ENCODE measurements at places on chromosomes 7 and 10.

DNA sequence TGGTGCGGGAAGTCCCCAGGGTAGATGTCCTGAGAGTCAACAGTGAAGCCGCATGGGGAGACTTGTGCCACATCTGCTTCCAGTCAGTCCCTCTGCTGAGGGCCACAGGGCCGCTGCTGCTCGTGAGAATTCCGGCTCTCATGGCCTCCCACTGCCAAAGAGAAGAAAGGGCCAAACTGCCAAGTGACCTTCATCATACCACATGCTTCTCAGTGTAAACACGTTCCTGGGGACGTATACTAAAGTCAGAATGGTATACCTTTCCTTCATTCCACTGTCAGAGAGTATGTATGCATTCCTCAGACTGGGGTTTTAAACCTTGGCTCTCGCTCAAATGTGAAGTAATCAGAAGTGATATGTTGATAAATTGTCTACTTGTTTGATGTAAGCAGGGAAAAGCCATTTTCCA, 52.8 kb upstream of the SEC61G start:
- no peak for DNase-seq

DNA sequence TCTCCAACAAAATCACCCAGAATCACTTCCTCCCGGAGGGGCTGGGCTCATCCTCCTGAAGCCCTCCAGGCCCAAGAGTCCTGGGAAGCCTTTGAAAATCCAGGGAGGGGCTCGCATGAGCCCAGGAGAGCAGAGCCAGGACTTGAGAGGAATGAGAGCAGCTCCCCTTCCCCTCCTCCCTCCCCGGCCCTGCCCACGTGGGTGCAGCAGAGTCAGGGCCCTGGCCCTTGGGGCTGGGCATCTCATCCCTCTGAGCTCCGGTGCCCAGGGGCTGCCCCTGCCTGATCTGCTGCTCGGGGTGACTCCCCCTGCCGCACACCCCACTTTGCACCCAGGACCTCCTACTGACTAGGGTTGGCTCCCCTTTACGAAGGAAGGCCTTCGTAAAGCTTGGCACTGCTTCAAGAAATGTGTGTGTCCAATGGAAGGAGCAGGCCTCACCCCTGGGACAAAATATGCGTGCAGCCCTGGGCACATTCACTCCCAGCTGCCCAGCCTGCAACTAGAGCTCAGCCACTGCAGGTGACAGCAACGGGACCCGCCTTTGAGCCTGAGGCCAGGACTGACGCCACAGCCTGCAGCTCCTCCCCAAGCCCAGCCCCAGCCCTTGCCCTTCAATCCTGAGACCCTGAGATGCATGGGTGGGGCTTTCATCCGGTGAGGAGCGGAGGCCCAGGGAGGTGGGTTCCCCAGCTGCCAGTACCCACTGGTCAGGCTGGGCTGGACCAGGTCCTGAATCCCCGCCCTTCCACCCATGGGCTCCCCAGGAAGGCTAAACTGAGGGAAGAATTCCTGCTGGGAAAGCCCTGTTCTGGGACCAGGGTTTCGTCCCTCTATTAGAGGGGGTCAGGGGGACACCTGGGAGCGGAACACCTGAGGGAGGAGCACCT, 21.8 kb downstream of the PWWP2B start:
- peak; percentile 27 for DNase-seq

GRCh38 chr10:82680608-82681007, 805.6 kb downstream of the NRG3 start:
- no peak for DNase-seq

DNA sequence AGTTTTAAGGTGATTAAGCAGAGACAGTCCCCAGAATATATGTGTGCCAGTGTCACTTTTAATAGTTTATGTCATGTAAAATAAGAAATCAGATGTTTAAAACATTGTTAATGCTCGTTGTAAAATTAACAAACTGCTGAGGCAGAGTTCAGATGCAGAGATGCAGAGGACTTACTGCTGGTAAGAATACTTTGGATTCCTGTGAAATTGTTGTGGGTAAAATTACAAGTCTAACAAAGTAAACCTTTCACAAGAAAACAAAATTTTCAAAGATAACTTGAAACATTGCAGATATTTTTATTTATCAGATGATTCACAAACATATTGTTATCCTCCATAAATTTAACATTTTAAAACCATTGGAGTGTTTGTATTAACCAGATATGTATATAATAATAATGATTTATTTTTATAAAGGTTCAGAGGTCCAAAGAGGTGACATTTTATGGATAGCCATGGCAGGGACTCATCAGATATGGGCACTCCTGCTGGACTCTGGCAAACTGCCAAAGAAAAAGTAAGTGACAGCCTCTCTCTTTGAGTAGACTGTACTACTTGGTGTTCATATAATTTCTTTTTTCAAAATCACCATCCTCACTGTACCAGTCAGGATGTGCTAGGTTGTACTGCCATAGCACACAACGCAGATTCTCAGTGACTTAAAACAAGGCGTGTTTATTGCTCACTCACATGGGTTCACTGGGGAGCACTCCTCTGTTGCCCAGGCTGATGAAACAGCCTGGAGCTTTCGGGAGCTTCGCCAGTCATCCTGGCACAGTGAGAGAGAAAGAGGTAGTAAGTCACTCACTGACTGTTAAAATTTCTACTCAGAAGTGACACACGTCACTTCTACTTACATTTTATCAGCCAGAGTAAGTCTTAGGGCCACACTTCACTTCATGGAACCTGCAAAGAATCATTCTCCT, 43.5 kb downstream of the NHLRC2 start:
- DNase-seq, result peak; percentile 22

DNA sequence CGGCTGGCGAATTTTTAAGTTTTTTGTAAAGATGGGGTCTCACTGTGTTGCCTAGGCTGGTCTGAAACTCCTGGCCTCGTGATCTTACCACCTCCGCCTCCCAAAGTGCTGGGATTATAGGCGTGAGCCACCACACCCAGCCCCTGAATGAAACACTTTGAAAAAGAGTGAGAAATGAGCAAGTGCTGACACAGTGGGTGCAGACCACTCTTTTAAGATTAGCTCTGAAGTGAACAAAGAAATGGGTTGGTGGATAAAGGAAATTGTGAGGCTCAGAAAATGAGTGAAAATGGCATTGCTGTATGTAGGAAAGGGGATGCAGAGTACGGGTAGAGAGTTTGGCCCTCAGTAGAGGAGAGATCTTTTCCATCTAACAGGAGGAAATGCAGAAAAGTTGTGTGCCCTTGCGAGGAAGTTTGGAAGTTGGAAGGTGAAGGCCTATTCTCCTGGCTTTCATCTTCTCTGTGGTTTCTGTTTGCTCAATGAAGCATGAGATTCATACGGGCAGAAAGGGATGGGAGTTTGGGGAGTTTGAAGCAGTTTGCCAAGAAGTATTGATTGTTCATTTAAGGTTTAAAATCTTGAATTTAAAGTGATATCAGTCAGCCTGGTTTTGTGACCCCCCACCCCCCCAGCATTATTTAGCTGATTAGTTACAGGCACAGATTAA, 11.0 kb downstream of the MAPK8 start:
- DNase-seq, result no peak

GRCh38 chr7:34823650-34824258, 165.7 kb downstream of the NPSR1 start:
- DNase-seq, result peak; percentile 72

DNA sequence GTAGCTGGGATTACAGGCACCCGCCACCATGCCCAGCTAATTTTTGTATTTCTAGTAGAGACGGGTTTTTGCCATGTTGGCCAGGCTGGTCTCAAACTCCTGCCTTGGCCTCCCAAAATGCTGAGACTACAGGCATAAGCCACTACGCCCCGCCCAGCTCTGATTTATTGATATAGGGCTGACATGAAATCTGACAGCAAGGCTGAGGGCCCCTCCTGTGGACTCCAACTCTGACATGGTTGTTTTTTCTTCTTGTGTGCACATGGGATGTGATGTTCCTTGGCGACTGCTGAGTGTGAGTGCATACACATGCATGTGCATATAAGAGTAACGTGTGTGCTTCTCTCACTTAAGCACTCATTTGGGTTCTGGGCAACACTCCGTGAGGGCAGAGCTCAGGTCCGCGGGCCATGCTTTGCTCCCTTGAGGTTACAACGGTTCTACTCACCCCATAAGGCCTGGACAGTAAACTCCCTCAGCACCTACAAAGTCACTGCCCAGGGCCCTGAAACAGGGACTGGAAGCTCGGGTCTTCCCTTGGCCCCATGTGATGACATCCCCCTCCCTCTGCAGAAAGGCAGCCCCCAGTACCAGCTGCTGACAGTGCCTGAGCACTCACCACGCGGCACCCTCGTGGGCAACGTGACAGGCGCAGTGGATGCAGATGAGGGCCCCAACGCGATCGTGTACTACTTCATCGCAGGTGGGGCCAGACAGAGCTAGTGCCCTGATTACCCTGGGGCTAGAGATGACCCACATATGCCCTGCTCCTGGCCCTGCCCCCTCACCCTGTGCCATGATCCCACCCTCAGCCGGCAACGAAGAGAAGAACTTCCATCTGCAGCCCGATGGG, 33.6 kb upstream of the VSIR start:
- DNase-seq, result no peak

GRCh38 chr7:69564454-69565417, 33.5 kb upstream of the AUTS2 start:
- no peak for DNase-seq

GRCh38 chr7:44733708-44734481, 14.8 kb upstream of the ZMIZ2 start:
- peak; percentile 36 for DNase-seq

- peak; percentile 64 for DNase-seq
These were observed 650 bp downstream of the UBE2D1 start for GRCh38 chr10:58335306-58336005.

- DNase-seq, result no peak
These were observed 185.0 kb downstream of the STK31 start for GRCh38 chr7:23894892-23895569.

DNA sequence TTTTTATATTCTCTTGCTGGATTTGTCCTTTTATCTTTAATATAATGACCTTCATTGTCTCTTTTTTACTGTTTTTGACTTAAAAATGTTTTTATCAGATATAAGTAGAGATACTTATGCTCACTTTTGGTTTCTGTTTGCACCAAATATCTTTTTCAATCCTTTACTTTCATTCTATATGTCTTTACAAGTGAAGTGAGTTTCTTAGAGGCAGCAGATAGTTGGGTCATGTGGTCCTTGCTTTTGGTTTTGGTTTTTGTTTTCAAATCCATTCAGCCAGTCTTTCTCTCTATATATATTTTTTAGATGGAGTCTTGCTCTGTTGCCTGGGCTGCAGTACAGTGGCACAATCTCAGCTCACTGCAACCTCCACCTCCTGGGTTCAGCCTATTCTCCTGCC, 932.4 kb upstream of the LRRTM3 start:
- no peak for DNase-seq

DNA sequence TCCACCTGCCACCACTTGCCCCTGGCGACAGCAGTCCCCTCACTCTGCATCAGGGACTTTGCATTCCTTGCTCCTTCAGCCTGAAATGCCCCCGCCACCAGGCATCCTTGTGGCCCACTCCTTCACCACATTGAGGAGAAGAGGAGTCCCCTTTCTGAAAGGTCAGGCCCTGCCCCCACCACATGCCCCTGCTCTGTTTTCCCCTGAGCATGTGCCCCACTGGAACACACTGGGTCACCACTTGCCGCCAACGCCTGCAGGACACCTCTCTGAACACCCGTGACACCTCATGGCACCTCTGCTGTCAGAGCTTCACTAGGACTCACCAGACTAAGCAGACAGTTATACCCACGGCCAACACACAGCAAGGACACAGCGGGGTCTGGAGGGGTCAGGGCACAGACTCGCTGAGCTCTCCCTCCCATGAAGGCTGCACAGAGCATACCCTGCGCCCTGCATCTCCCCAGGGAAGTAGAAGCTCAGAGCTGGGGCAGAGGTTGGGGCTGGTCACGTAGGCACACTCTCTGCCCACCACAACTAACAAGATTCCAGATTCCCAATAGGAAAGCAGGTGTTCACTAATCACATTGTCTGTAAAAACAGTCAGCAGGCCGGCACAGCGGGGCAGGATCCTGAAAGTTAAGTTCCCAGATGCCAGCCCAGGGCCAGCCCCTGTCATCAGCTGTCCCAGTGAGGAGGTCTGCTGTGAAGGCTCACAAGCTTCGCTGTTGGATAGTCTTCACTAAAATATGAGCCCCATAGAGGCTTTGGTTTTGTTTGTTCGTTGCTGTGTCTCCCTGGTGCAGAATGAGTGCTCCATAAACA, 5.8 kb upstream of the AOC1 start:
- no peak for DNase-seq

- no peak for DNase-seq
These were observed 37.7 kb downstream of the CDK13 start for GRCh38 chr7:39987641-39988347.
